Activated CD8-positive, alpha-beta T cell treated with anti-CD3 and anti-CD28 coated beads for 36 hours (primary cell): ENCODE measurements at places on chromosomes 11 and 22. TPM values are rescaled to one million over a fixed set of nuclear protein-coding genes. Genes with fewer than 3 reads are reported as not detected.
A peak's percentile ranks its signal among the peaks of the same experiment; 100 is the strongest.

Gene OR52I1
- total RNA-seq: not detected

Gene LGALS12
- total RNA-seq: not detected

DNA sequence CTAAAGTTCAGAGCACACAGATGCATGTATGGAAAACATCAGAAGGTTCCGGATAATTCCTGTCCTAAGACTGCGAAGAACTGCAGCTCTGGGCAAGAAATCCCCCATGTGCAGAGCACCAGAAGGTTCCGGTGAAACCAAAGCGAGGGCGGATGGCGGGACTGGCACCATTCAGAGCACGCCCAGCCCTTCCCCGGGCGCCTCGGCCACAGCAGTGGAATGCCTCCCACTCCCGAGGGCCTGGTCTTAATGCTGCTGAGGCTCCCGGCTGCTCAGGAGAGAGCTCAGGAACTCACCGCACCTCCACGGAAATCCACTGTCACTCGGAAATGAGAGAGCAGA lies 43.1 kb downstream of the BRD1 start:
- no peak for DNase-seq

DNA sequence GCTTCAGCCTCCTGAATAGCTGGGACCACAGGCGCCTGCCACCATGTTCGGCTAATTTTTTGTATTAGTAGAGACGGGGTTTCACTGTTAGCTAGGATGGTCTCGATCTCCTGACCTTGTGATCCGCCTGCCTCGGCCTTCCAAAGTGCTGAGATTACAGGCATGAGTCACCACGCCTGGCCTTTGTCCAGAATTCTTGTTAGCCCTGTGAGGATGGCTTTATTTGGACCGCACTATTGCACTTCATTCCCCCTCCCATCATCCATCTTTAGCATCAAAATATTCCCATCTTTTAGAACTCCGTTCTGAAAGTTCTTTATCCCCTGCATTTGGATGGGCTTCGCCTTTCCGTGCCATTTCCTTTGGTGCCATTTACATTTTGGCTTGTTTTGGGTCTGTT lies 2.6 kb downstream of the SAMM50 start:
- DNase-seq: no peak

DNA sequence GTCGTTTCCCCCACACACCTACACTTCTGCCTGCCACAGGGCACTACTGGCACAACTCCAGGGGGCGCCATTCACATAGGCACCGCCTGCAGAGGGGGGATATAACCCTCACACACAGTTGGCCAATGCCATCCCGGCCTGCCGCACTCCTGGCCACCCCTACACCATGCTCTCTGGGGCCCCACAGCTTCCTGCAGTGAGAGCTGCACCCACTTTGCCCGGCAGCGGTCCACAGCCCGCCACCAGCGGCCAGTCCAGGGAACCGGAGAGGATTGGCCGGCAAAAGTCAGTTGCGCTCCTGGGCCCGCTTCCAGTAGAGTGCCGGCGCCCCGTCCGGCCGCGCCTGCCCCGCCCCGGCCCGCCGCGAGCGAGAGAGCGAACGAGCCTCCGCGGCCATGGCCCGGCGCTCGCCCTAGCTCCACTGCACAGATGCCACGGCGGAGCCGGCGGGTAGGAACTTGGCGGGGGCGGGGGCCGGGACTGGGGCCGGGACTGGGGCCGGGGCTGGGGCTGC lies 25.6 kb upstream of the SUSD2 start:
- peak; percentile 66 for DNase-seq

Gene GGT1
- 17.8 TPM for total RNA-seq

DNA sequence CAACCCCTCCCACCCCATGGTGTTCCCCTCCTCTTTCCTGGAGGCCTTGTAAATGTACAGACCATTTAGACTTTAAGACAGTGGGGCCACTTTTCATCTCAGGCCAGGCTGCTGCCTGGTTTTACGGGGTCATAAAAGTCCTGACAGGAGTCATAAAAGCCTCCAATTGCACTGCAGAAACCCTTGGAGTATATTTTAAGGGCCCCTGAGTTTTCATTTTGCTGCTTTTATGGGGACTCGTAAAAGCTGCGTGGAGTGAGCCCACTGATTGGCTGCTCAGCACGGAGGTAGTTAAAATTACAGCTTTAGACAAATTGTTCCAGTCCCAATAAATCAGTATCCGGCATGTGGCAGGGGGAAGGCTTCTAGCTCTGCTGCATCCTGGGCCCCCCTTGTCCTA lies 627.6 kb downstream of the NTM start:
- DNase-seq: no peak

GRCh38 chr11:61254403-61255025 lies 13.5 kb downstream of the PGA5 start:
- DNase-seq: peak; percentile 73

Gene PPP6R3
- total RNA-seq: 95.4 TPM

DNA sequence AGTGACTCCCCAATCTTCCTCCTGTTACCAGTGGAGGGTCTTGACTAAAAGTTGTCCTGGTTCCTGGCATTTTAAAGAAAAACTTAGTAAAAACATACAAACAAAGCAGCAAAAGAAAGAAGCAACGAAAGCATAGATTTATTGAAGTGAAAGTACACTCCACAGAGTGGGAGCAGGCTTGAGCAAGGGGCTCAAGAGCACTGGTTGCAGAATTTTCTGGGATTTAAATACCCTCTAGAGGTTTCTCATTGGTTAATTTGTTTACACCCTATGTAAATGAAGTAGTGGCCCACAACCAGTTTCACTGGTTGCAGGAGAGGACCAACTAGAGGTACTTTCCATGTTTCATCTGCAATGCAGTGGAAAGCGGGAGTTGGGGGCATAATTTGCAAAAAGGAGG lies 10.7 kb downstream of the FAM111B start:
- DNase-seq: no peak

Gene SCARF2
- 0.27 TPM for total RNA-seq
